ENCODE measurements at places on chromosomes 2 and 18. TPM values are rescaled to one million over a fixed set of nuclear protein-coding genes. Genes with fewer than 3 reads are reported as not detected.
A peak's percentile ranks its signal among the peaks of the same experiment; 100 is the strongest.

The VAMP5 gene
- 35.1 TPM for total RNA-seq

The RAB6D gene
- total RNA-seq = not detected

The ALKAL2 gene
- not detected for total RNA-seq

The NETO1 gene
- total RNA-seq = not detected

The SF3B6 gene
- total RNA-seq = 52.4 TPM

- H3K4me3 ChIP-seq = no peak overlapping the region
- DNase-seq = no peak
- no peak overlapping the region for H3K27ac ChIP-seq
- no peaks in the 10 kb centered on the region for H3K4me1 ChIP-seq
- no peaks in the 10 kb centered on the region for H3K27me3 ChIP-seq
Observed at GRCh38 chr2:13115643-13116042, 398.9 kb downstream of the TRIB2 start.

DNA sequence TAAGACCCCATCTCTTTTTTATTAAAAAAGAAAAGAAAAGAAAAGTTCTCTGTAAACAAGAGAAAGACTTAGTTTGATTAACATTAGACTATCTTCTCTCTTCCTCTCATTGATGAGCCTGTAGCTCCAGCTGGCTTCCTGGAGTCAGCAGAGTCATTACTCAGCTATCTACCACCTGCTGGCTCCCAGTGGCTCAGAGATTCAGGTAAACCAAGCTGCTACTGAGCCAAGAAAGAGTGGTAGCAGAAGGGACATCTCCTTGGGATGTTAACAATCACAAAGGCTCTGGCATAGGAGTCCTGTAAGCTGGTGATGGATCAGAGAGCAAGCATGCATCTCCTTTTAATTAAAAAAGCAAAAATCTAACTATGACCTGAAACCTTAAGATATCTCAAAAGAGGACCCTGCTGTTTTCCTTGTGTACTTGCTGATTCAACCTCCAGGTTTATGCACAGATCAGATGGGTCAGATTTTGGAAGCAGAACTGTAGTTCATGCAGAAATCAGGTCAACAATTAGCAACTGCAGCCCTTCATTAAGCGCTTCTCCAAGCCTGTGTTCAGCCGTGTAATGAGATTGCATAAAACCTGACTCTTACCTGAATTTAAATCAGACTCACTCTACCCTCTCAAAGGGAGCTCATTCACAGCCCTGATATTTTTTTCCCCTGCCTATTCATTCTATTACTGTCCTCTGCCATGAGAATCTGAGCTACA, 225.8 kb downstream of the RNF152 start:
- DNase-seq = no peak
- no peaks in the 10 kb centered on the region for H3K27me3 ChIP-seq
- no peaks in the 10 kb centered on the region for H3K36me3 ChIP-seq
- no peak overlapping the region for H3K4me3 ChIP-seq

GRCh38 chr2:117523711-117524238, 290.7 kb upstream of the DDX18 start:
- H3K4me1 ChIP-seq = no peaks in the 10 kb centered on the region
- H3K4me3 ChIP-seq = no peak overlapping the region
- no peaks in the 10 kb centered on the region for H3K27me3 ChIP-seq
- no peak overlapping the region for H3K27ac ChIP-seq
- DNase-seq = no peak
- no peaks in the 10 kb centered on the region for H3K36me3 ChIP-seq

- H3K36me3 ChIP-seq = no peaks in the 10 kb centered on the region
- DNase-seq = no peak
- no peak overlapping the region for H3K4me3 ChIP-seq
Observed at GRCh38 chr2:120596191-120596811, 139.4 kb upstream of the GLI2 start.

DNA sequence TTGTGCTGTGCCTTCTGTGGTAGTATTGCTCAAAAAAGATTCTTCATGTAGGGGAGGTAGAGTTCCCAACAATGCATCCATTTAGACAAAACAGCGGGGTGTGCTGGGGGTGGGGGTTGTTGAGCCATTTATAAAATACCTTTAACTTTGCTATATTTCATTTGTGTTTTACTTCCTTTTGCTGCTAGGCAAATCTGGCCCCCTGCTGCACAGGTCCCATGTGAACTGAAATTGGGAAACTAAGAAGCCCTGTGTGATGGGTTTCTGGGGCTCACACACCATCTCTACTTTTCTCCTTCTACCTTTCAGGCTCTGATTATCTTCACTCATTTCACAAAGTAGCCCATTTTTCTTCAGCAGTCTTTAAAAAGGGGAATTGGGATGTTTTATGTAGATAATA, 52.7 kb upstream of the ITGA4 start:
- H3K27me3 ChIP-seq = no peaks in the 10 kb centered on the region
- no peaks in the 10 kb centered on the region for H3K36me3 ChIP-seq
- no peak overlapping the region for H3K27ac ChIP-seq
- no peak overlapping the region for H3K4me3 ChIP-seq
- H3K4me1 ChIP-seq = no peaks in the 10 kb centered on the region
- DNase-seq = no peak

DNA sequence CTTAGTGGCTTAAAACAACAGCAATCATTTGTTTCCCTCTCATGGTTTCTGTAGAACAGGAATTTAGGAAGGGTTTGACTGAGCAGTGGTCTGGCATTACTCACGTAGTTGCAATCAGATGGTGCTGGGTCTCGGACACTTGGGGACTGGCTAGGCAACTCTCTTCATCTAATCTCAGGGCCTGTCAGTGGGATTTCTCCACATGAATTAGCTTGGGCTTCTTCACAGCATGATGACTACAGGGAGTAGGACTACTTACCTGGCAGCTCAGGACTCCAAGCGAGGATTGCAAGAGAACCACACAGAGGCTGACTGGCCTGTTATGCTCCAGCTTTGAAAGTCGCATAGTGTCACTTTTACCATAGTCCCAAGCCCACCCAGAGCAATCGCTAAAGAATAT, 125.1 kb downstream of the TTC27 start:
- DNase-seq = no peak
- H3K4me3 ChIP-seq = no peak overlapping the region
- no peak overlapping the region for H3K27ac ChIP-seq

GRCh38 chr2:46506131-46506706, 26.9 kb downstream of the TMEM247 start:
- H3K4me3 ChIP-seq = no peak overlapping the region
- no peaks in the 10 kb centered on the region for H3K27me3 ChIP-seq
- no peak for DNase-seq
- H3K36me3 ChIP-seq = no peaks in the 10 kb centered on the region

- no peaks in the 10 kb centered on the region for H3K4me1 ChIP-seq
- no peaks in the 10 kb centered on the region for H3K36me3 ChIP-seq
- H3K27me3 ChIP-seq = no peaks in the 10 kb centered on the region
- H3K27ac ChIP-seq = no peak overlapping the region
Observed at GRCh38 chr2:8442833-8443486, 238.9 kb upstream of the ID2 start.

DNA sequence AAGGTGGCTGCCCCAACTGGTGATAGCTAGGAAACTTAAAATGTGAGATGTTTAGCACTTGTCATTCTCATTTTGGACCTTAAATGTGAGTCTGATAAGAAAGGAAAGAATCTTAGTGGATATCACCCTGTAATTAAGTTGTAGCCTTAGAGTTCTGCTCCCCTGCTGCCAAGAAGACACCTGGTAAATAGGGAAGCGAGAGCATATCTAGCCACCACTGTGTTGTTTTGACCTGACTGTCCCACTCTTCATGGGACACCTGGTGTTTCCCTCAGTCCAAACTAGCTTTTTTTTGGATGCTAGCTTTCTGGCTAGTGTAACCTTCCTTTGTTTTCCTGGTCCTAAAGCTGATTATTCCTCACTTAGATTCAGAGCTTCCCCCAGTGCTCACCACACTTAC, 357.6 kb downstream of the RAD51AP2 start:
- no peak overlapping the region for H3K27ac ChIP-seq
- no peaks in the 10 kb centered on the region for H3K36me3 ChIP-seq
- DNase-seq = no peak
- no peaks in the 10 kb centered on the region for H3K4me1 ChIP-seq

DNA sequence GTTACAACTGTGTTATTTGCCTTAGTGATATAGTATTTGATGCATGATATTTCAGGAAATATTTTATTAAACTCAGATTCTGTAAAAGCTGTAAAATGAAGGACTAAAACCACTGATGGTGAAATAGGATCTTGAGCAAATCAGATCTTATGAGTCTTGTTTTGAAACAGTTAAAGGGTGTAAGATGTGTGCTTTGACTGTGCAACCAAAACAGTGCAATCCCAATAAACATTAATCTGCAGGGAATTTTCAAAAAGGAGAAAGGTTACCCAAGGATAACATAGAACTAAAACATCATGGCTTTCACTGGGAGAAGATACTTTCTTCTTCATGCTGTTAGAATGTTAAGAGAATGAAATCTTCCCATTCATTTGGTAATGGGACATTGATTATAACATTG, 378.7 kb downstream of the PARD3B start:
- H3K27ac ChIP-seq = no peak overlapping the region
- H3K27me3 ChIP-seq = no peaks in the 10 kb centered on the region
- H3K4me3 ChIP-seq = no peak overlapping the region
- H3K4me1 ChIP-seq = no peaks in the 10 kb centered on the region
- no peaks in the 10 kb centered on the region for H3K36me3 ChIP-seq

GRCh38 chr2:84450288-84451227, 8.5 kb downstream of the SUCLG1 start:
- no peaks in the 10 kb centered on the region for H3K27me3 ChIP-seq
- H3K4me3 ChIP-seq = no peak overlapping the region
- H3K4me1 ChIP-seq = peaks cover 7% of the 10 kb centered on the region
- H3K36me3 ChIP-seq = no peaks in the 10 kb centered on the region

- H3K36me3 ChIP-seq = no peaks in the 10 kb centered on the region
- H3K4me3 ChIP-seq = no peak overlapping the region
- no peaks in the 10 kb centered on the region for H3K4me1 ChIP-seq
- no peaks in the 10 kb centered on the region for H3K27me3 ChIP-seq
- H3K27ac ChIP-seq = no peak overlapping the region
Observed at GRCh38 chr18:34297287-34297686, 72.6 kb upstream of the NOL4 start.

DNA sequence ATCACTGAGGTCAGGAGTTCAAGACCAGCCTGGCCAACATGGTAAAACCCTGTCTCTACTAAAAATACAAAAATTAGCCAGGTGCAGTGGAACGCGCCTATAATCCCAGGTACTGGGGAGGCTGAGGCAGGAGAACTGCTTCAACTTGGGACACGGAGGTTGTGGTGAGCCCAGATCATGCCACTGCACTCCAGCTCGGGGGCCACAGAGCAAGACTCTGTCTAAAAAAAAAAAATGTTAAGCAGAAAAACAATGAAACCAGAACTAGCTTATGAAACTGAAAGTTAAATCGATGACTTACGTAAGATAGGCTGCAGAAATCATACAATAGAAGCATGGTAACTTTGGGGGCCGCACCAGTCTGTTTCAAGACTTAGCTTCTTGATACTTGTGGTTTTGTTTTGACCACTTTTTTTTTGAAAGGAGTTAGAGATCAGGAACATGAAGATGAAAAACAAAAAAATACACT, 6.2 kb upstream of the GPR155 start:
- H3K27ac ChIP-seq = peak overlapping the region; percentile 85
- no peaks in the 10 kb centered on the region for H3K36me3 ChIP-seq
- no peaks in the 10 kb centered on the region for H3K27me3 ChIP-seq
- peaks cover 49% of the 10 kb centered on the region for H3K4me1 ChIP-seq
- peak overlapping the region; percentile 36 for H3K4me3 ChIP-seq

DNA sequence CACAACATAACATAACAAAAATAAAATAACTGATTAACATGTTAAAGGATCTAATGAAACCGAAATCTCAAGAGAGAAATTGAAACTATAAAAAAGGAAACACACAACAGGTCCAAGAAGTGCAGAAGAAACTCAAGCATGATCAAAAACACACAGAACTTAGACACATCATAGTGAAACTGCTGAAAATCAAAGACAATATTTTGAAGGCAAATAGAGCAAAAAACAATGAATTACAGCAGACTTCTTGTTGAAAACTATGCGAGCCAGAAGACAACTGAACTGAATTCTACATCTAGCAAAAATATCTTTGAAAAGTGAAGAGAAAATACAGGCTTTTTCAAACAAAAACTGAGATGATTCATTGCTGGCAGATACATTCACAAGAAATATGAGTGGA, 61.3 kb downstream of the UGP2 start:
- peaks cover 7% of the 10 kb centered on the region for H3K36me3 ChIP-seq
- no peak for DNase-seq
- no peaks in the 10 kb centered on the region for H3K4me1 ChIP-seq
- no peak overlapping the region for H3K4me3 ChIP-seq

DNA sequence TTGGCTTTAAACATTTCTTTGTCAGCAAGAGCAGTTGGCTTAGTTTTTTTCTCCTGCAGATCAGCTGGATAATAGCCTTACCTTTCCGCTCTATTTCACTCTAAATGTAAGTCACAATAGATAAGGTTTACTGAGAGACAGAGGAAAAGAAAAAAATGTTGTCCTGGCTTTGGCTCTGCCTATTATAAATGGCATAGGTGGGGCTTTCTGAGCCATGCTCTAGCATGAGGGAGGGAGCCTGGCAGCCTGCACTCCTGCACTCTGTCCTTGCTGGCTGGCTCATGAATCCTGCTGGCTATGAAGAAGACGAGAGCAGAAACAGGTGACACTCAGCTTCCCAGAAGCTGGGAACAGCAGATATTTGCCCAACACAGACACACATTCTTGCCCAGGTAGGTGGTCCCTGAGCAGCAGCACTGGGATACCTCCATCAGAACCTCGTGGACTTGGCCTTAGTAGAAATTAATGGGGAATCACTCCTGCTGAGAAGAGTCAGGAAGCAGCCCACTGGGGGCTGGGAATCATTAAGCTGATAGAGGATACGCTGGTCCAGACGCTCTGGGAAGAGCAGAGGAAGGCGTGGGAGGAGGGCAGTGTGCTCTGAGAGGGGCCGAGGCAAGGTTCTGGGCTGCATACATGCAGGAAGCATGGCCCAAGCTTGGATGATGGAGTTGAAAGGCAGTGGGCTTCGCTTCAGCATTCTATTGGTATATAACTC, 514.4 kb upstream of the HS6ST1 start:
- H3K27me3 ChIP-seq = no peaks in the 10 kb centered on the region
- H3K36me3 ChIP-seq = no peaks in the 10 kb centered on the region
- DNase-seq = no peak
- H3K4me3 ChIP-seq = no peak overlapping the region
- H3K27ac ChIP-seq = no peak overlapping the region
- no peaks in the 10 kb centered on the region for H3K4me1 ChIP-seq

GRCh38 chr2:121696410-121696930, 40.2 kb downstream of the NIFK start:
- no peaks in the 10 kb centered on the region for H3K36me3 ChIP-seq
- peaks cover 28% of the 10 kb centered on the region for H3K4me1 ChIP-seq
- no peak overlapping the region for H3K4me3 ChIP-seq

- no peak overlapping the region for H3K4me3 ChIP-seq
- H3K27ac ChIP-seq = no peak overlapping the region
- no peaks in the 10 kb centered on the region for H3K4me1 ChIP-seq
- no peaks in the 10 kb centered on the region for H3K36me3 ChIP-seq
Observed at GRCh38 chr2:189178054-189178453, 1.5 kb downstream of the COL5A2 start.

DNA sequence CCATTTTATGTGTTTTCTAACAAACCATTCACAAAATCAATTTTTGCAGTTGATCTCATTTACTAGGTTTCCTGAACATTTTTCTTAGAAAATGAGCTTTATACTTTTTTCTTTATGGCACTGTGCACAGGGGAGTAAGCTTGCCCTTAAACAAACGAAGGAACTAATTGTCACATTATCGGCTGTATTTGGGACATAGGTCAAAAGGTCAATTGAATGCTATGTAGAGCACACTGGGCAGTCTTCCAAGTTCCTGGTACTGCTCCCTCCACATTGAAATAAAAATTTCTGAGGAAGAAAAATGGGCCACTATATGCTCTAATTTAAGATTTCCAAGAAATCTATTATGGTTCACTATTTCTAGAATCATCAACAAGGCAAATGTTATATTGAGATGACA, 93.6 kb upstream of the TMEFF2 start:
- H3K4me3 ChIP-seq = no peak overlapping the region
- no peaks in the 10 kb centered on the region for H3K27me3 ChIP-seq
- no peaks in the 10 kb centered on the region for H3K36me3 ChIP-seq
- no peak for DNase-seq
